ENCODE measurements at places on chromosomes 1 and 21.

DNA sequence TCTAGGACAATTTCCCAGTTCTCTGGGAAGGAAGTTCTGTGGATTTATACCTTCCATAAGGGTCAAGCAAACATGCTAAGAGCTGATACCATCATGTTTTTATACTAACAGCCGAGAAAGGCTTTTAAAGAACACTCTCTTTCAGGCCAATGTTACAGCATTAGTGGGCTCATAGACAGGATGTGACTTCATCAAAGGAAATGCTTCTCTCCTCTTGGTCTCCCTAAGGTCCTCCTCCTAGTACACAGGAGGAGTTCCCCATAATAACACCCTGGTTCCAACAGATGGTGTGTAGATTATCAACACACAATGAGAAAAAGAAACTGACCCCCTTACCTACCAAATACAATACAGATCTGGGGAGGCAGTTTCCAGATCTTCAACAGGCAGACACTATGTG is 26.7 kb upstream of the GLIS1 start:
- no peak for DNase-seq

GRCh38 chr1:101130673-101131072 is 105.1 kb upstream of the DPH5 start:
- no peak for DNase-seq

- DNase-seq = no peak
Measured at GRCh38 chr1:29114654-29115053, 9.0 kb downstream of the TMEM200B start.

GRCh38 chr21:32328595-32328994 is 29.9 kb downstream of the MRAP start:
- DNase-seq = no peak

- no peak for DNase-seq
Measured at GRCh38 chr1:211831558-211832323, 1.2 kb upstream of the LPGAT1 start.

DNA sequence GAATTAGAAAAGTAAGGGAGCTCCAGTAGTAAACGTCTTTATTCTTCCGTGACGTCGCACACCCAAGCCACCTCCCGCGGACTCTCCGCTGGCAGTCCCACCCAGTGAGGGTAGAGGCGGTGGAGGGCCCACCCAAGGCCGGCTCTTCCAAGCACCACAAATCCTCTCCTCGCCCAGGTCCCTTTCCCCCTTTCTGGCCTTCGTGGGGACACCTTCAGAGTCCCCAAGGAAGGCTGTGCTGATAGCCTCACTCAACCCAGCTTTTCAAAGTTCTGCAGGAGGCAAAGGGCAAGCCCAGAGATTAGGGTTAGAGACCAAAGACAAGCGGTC is 349 bp upstream of the GPN2 start:
- DNase-seq = no peak

DNA sequence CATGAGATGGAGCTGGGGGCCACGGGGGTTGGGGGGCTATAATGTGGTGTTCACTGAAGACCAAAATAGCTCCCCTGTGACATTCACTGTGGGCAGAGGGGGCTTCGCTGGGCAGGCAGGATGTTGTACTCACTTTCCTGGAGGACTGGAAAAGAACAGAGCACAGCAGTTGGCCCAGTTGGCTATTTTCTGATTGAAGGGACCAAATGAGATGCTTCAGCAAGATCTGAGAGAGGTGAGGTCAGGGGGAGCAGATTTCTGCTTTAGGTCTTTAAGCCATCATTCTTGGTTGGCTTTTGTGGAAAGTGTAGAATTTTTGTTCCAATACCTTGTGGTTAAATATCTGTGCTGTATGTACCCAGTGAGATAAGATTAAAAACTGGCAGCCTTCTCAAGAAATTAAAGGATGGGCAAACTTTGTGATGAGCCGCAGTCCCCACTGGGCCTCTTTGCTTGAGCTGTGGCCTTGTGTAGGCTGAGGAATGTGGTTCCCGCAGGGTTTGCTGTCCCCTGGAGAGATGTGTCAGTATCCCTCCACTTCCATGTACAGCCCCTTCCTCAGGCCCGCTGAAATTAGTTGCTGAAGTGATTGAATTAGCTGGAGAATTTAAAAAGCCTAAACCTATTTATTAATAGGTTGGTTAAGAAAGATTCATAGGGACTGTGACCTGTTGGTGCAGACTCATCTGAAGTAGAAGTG is 80.7 kb downstream of the ATP5PO start:
- DNase-seq = no peak

DNA sequence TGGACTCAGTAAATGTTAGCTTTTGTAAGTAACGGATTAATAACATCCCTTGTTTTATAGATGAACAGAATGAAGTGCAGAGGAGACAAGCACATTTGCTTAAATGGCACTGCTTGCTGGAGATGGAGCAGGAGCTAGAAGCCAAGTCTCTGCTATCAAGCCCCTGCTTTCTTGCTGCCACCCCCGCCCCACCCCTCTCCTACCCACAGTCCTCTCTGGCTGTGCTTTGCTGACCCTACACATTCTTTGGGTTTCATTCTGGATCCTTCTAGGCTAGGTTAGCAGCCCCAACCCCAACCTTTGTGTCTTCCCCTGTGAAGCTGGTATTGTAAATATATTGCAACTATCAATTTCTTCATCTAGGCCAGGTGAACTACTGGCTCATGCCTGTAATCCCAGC is 77.5 kb upstream of the CAPZB start:
- no peak for DNase-seq

GRCh38 chr1:36183309-36183856 is 27.4 kb downstream of the MAP7D1 start:
- DNase-seq = no peak

DNA sequence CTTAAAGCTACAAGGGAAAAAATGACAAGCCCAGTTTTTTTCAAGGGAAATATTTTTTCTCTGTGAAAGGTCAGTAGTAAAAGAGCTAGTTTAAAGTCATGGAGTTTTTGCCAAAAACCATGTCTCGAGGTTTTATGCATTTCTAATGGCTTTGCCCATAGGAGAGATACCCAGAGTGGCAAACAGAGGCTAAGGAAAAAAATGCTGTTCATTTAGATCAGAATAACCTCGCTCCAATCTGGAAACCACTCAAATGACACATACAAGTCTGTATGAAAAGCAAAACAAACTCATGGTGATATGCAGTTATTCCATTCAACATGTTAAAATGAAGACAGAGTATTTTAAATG is 36.9 kb upstream of the EDEM3 start:
- no peak for DNase-seq

DNA sequence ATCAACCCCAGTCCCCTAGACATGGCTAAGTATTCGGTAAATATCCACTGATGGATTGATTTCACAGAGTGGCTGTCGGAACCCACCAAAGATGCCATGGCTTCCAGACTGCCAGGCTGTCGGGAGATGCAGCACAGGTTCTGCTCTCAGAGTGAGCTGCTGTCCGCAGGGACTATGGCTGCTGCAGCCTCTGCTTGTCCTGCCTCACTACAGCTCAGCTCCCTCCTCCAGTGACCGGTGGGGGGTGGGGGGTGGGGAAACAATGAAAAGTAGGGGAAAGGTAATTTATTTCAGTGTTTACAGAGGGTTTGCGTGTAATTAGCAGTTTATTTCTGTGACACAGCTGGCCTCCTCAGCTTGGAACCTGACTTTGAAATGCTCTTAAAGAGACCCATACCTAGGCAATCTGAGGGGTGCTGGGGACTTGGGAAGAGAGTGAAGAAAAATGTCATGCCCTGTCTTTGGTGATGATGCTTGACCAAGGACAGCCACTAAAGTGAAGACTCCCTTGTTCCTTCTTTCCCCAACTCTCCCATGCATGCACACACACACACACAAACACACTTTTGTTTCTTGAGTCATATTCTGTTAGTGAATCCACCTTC is 109.0 kb downstream of the CACNA1E start:
- no peak for DNase-seq

GRCh38 chr1:188782220-188782841 is 1695.3 kb downstream of the BRINP3 start:
- no peak for DNase-seq

DNA sequence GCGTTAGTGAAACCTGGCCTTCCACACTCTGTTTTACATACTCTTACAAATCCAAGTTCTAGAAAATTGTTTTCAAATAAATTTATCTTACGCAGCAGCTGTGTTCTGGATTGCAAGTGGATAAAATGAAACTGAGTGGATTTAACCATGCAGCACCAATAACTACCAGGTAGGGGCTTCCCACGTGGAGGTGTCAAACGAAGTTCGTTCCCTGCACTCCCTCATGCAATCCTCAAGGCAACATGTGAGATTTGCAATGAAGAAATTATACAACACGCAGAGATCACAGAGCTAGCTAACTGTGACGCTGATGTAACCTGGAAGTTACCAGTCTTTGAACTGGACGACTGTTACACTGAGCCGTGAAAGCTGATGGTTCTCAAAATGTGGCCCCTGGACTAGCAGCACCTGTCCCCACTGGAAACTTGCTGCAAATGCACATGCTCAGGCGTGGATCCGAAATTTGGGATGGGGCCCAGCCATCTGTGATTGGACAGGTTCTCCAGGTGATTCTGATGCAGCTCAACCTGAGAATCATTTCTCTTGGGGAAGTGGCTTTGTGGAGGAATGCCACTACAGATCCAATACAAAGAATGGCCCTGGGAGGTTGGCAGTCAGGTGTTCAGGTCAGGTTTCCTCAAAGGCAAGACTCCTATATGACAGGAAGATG is 36.3 kb downstream of the RSPH1 start:
- DNase-seq = no peak

GRCh38 chr1:199218533-199218932 is 579.7 kb downstream of the PTPRC start:
- no peak for DNase-seq

DNA sequence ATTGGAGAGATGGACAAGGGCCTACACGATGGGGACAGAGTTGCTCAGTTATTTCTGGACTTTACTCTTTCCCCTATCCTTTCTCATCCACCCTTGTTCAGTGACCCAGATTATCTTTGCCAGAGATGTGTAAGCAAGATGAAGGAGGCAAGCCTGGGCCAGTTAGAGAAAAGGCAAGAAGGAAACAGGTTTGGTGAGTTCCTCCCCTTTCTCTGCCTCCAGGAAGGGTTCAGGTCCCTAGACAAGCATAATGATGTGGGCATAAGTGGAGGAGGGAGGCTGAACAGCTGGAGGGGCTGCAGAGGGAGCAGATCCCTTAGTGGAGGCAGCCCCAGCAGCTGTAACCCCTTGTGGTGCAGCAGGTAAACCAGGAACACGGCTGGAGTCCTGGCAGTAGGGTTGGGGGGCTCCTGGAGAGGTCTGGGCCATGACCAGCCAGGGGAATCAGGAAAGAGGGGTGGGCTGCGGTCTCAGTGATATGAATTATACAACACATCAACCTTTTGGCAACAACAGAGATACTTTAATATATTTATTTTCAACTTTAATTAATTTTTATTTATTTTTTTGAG is 9.2 kb upstream of the CDC42 start:
- DNase-seq = no peak

DNA sequence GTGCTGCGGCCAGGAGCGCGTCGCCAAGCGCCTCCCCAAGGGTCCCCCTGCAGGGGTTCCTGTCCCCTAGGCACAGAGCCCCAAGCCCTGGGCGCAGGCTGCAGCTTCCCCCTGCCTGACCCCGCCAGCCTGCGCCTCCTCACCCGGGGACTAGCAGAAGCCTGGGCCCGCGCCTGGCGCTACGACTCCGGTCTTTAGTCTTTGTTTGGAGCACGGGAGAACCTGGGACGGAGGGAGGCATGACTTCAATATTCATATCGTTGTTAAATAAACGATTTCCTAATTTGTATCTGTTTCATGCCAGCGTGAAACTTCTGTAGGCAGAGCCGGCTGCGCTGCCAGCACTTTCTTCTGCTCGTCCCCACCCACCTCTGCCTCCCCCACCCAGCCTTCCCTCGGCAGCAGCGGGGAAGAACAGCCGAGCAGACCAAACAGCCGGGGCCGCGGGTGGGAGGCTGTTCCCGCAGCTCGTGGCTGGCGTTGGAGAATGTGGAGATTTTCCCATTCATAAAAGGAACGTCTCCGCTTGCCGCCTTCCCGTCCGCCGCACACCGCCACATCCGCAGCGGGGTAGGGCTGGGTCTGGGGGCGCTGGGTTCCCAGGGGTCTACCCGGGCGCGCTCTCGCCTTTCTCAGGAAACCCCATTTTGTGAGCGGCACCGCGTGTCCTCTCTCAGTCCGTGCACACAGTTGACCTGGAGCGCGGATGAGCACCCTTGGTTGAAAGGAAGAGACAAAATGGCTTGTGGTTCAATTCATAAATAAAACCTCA is 777 bp upstream of the TRIM67 start:
- DNase-seq = no peak

GRCh38 chr1:33120436-33121231 is 39.7 kb downstream of the AZIN2 start:
- no peak for DNase-seq

DNA sequence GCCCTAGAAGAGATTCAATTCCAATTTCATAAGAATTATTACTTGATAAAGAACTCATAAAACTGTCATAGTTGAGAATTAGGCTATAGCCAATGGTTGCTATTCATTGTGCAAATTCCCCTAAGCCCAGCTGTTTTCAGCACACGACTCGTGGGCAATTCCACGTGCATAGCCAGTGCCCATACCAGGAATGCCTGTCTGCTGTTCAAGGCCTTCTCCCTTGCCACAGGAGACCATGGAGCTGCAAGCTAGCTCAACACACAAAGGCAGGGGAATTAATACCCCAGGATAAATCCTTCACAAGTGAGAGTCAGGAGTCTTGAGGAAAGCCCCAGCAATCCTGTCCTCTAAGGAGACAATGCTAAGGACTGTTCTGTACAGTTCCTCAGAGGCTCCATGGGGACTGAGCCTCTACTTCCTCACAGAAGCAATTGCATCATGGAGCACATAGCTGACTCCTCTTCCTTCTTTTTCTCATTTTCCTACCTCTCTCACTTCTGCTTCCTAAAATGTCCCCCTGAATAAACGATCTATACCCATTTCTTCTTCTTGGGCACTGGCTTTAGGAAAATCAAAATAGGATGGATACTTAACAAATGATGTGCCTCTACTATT is 19.1 kb upstream of the CHRM3 start:
- no peak for DNase-seq

Data from NCI-H446 (cell line).